ENCODE measurements at places on chromosomes 12 and 14.
A peak's percentile ranks its signal among the peaks of the same experiment; 100 is the strongest.

DNA sequence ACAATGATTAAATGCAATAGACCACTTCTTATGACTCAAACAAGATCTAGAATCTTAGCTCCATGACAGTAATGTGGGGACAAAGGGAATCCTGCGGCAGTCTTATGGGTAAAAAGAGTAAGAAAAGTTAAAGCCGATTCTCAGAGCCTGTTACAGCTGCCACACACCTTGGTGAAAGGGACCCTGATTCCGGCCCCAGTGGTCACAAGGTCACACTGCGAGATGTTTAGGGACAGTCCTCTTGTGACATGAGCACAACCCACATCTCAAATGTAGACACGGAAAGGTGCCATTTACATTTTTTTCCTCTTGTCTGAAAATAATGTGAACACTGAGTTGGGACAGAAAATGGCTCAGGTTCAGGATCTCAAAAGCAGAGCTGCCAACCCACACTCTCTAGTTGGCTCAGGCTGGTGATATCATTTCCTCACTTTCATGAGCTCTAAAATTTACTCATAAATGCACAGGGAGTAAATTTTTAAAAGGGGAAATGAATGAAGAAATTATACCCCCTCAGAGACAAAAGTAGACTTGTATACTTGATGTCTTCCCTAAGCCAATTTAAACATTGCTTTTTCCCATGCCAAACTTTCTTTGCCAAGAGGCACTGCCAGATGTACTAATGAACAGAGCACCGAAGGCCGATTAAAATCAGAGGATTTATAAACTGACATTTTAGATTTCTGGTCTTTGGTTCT lies 113.1 kb upstream of the OVCH1 start:
- no peak for DNase-seq

DNA sequence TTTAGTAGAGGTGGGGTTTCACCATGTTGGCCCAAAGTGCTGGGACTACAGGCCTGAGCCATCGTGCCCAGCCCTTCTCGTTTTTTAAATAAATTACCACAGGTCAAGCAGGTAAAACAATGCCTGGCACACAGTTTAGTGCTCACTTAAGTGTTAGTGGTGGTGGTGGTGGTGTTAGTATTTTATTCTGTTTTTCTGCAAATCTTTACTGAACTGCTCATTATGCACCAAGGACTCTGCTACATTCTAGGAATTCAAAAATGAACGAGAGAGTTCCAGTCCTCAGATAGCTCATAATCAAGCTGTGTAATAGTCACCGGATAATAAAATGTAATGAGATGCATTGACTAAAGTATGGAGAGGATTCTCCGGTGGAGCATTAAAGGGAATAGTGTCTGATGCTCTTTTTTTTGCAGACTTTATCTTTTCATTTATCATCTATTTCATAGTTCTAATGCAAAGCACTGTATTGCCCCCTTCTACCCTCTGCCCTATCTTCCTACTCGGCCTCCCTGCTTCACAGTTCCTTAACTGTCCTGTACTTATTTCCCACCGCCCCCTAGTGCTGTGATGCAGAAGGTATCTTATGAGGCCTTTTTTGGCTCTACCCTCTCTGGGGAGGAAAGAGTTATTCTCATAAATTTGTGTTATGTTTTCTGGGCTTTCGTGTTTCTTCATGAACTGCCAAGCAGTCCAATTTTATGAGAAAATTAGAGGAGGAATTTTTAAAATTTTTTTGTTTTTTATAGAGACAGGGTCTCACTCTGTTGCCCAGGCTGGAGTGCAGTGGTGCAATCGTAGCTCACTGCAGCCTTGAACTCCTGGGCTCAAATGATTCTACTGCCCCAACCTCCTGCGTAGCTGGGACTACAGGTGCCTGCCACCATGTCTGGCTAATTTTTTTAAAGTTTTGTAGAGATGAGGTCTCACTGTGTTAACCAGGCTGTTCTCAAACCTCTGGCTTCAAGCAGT lies 1.0 kb downstream of the ITFG2 start:
- peak; percentile 67 for DNase-seq

GRCh38 chr14:51004801-51005526 lies 60.7 kb upstream of the PYGL start:
- no peak for DNase-seq

DNA sequence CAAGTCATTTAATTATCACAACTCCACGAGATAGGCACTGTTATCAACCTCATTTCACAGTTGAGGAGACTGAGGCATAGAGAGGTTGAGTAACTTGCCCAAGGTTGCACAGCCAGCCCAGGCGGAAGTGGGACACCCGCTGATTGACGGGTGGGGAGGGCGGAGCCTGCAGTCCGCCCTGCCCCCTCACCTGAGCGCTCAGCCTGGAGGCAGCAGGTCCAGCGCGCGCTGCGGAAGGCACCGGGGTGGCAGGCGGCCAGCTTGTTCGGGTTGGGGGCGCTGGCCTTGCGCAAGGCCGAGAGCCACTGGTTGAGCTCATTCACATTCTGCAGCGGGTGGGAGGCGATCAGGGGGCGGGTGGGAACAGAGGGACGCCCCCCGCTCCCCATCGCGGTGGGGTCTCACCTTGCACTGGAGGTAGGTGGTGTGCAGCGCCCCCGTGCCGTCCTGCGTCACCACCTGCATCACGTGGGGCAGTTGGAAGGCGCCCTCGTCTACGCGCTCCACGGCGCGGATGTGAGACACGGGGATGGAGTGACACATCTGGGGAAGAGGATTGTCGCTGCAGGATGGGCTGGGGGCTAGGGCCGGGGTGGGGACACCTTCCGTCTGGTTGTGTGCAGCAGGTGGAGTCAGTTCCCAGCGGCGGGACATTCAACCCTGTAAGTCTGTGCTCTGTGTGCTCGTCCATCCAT lies 31.7 kb downstream of the RASAL1 start:
- peak; percentile 66 for DNase-seq

DNA sequence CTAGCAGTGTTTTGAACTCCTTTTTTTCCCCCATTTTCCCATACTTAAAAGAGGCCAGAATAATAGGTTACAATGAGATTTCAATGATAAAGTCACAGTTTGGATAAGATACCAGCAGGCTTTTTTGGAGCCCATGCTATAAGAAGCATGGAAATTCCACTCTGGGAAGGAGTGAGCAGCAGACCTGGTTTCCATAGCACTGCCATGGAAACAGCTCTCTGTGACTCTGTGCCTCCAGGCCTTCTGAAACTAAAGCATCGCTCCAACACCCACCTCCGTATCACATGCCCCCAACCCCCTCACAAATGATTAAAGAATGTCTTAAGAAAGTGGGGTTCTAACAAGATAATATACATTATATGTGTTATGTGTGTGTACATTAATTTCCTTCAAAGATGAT lies 165.0 kb downstream of the GRIN2B start:
- DNase-seq: no peak
